ENCODE measurements at places on chromosomes 2 and 18.

- DNase-seq: no peak
Measured at GRCh38 chr18:72720116-72720515, 147.7 kb downstream of the NETO1 start.

GRCh38 chr2:20596193-20596972 is 54.5 kb downstream of the HS1BP3 start:
- no peak for DNase-seq

DNA sequence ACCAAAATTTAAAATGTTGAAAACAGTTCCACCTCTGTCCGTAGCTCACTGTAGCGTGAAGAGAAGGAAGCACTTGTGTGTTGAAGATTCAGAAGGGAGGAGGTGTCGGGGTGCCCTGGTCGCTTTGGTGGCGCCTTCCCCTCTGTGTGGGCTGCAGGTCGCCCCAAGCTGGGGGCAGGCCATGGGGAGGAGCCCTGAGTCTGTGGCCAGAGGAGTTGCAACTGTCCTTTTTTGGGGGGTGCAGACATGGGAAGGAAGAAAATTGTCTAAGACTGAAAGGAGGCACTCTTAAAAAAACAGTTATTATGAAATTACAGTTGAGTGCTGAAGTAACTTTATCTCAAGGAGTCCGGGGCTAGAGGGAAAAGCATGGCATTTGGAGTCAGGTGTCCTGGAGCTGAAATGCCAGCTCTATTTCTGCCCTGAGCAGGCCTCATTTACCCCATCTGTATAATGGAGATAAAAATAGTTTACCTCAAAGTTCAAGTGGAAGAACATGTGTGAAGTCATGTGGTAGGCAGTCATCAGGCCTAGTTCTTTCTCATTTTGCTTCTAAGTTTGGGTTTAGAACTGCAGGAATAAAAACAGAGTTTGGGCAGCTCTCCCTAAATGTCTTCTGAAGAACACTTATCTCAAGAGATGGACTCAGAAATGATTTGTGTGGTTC is 82.1 kb downstream of the RNF144A start:
- DNase-seq: no peak

GRCh38 chr2:45821558-45822271 is 170.2 kb downstream of the PRKCE start:
- no peak for DNase-seq

GRCh38 chr2:39558906-39559305 is 106.8 kb upstream of the TMEM178A start:
- DNase-seq: no peak

DNA sequence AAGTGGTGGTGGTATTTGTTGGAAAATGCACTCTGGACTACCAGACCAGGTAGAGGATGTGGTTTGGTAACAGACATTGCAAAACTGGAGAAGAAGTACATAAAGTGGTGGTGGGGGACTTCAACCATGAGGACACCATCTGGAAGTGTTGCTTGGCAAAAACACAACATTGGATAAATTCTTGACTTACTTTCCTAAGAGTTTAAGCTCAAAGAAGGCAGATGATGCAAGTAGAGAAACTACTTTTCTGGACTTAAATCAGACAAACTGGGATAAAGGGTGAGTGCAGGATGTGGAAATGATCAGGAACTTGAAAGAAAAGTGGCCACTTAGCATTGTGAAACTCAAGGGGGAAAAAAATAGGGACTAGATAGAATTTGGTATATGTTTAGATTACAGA is 487.4 kb downstream of the ZEB2 start:
- DNase-seq: no peak

GRCh38 chr2:191376981-191377629 is 131.9 kb downstream of the MYO1B start:
- DNase-seq: no peak

DNA sequence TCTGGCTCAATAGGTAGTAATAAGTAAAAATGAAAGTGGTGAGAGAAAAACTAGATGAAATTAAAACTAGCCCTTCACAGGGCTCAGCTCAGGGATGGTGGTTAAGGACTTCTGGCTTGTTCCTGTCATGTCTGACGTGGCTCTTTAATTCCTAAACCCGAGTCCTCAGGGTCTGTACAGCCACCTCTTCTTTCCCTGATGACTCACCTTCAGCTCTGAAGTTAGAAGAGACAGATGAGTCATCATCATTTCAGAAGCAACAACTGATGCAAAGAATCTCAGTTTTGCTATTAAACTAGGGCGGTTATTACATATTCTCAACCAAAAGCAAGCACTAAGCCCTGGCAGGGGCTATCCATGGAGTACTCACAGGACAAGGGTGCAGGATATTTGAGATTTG is 24.0 kb upstream of the ITGB6 start:
- peak; percentile 56 for DNase-seq

DNA sequence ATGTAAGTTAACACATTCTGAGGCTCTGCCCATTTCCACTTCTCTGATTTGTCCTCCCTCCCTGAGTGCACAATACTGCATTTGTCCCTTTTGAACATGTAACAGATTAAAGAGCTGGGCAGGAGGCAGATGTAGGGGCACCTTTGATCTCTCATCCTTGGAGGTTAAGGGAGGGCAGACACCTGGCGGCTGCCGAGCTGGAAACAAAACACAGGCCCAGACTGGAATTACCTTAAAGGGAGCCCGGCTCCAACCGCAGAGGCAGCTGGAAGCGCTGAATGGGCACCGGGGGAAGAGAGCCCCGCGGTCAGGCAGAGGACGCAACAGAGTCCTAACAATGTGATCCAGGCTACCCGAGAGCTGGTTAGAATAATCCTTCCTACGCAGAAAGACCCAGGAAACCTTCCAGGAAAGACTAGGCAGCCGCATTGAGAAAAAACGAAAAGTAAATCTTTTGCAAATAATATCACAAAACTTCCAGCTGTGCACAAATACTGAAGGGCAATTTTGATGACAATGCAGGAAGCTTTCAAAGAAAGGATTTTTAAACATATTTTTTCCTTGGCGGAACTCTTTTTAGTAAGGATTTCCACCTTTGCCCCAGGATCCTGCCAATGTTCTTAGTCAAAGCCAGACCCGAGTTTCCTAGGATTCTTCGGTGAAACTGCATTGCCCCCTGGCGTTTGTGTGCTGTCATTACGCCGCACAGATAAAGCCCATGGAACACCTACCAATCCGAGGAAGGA is 216.0 kb downstream of the TGIF1 start:
- peak; percentile 56 for DNase-seq

GRCh38 chr2:202704248-202704647 is 69.5 kb downstream of the FAM117B start:
- no peak for DNase-seq

- no peak for DNase-seq
Measured at GRCh38 chr2:238710787-238711186, 137.1 kb upstream of the TWIST2 start.

DNA sequence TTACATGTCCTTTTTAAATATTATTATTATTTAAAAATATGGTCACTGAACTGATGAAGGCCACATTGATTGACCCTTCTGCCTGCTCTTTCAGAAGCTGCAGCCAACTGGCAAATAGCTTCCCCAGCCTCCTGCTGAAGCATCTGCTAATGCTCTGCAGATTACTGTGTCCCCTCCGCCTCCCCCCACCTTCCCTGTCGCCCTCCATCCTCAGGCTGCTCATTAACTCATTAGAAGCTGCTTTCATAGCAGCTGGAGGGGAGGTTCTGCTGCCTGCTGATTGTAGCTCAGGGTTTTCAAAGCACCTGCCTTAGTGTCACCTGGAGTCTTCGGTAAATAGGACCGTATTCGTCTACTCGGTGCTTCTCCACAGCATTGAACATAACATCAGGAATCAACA is 24.8 kb upstream of the LMAN1 start:
- DNase-seq: no peak

GRCh38 chr2:88549616-88550292 is 77.5 kb downstream of the EIF2AK3 start:
- DNase-seq: no peak

DNA sequence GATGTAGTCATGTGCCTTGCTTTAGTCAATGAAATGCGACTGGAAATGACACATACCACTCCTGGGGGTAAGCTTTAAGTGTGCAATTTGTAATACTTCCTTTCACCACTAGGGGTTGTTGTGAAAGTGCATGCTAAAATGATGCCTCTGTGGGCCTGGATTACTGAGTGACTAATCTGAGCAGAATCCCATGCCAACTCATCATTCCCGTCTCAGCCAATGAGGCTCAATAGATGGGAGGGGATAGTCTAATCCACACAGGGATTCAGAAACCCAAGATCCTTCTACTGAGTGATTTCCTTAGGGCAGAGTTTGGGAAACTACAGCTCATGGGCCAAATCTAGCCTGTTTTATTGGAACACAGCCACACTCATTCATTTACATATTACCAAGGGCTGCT is 54.0 kb downstream of the HRH4 start:
- peak; percentile 50 for DNase-seq

DNA sequence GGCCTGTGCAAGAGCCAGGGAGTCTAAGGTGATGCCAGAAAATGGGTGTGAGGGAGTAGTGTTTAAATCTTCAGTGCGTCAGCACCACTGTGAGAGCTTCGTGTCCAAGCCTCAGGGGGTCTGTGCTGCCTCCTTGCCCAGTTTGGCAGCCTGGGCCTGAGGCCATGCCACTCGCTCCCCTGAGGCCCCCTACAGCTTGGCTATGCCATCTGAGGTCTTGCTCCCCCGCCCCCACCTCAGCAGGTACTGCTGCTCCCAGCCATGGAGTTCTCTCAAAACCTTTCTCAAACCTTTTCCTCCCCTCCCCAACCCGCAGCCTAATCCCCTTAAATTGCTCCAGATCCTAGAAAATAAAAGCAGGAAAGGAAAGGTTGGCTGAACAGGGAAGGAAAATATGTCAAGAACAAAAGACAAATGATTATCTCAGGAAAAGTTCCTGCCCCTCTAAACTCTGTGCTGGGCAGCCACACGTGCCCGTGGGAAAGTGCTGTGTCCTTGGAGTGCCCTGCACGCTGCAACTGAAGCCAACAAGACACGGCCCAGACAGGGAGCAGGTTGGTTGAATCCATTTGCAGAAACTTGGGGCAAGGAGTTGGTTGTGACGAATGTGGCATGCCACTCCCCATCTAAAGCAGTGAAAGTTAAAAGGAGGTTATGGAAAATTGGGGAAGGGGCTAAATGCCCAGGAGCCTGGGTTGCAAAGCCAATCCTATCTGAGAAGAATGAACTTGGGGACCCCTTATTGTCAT is 61.2 kb downstream of the ATOH8 start:
- DNase-seq: no peak

DNA sequence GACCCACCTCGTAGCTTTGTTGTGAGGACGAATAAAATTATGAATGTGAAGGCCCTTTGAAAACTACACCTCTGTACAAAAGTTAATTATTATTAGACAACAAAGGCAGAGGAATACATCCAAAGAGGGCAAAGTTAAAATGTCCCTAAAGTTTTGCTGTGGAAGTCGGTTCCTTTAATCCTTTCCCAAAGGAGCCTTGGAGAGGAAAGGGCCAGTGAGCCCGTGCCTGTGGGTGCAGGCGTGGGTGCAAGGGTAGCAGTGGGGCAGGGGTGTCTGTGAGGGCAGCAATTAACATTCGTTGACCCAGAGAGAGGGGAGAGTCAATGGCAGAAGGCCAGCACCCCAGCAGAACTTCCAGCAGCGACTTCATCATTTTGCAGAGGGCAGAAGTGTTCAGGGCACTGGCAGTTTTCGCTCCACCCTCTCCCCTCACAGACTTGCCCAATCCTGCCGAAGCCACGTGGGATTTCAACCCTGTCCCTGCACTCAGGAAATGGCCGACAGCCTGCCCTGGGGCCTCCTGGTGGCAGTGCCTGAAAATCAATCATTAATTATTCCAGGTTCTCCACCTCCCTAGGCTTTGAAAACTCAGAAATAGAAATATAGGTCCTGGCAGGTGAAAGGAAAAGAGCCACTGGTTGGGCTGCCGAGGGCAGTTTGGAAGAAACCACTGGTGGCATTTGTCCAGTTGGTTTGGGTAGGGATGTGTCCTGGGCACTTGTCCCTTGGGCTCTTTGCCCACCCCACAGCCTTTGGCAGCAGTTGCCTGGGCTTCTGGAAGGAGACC is 4.2 kb upstream of the PAX8 start:
- no peak for DNase-seq

DNA sequence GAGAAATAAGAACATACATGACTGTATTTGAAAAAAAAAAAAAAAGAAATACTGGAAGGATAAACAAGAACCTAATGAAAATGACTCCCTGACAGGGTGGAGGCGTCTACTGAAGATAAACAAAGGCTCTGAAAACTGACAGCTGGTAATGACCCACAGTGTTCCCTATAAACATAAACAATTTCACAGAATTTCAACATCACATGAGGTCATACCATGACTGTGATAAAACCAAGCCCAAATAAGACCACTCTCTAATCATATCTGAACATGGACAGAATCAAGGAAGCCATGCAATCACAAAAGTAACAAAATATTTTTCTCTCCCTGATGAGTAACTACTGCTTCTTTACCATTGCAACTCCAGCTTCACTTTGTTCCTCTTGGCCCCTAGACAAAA is 159.3 kb downstream of the FAM124B start:
- DNase-seq: no peak

- no peak for DNase-seq
Measured at GRCh38 chr2:239913636-239914417, 111.3 kb downstream of the NDUFA10 start.

DNA sequence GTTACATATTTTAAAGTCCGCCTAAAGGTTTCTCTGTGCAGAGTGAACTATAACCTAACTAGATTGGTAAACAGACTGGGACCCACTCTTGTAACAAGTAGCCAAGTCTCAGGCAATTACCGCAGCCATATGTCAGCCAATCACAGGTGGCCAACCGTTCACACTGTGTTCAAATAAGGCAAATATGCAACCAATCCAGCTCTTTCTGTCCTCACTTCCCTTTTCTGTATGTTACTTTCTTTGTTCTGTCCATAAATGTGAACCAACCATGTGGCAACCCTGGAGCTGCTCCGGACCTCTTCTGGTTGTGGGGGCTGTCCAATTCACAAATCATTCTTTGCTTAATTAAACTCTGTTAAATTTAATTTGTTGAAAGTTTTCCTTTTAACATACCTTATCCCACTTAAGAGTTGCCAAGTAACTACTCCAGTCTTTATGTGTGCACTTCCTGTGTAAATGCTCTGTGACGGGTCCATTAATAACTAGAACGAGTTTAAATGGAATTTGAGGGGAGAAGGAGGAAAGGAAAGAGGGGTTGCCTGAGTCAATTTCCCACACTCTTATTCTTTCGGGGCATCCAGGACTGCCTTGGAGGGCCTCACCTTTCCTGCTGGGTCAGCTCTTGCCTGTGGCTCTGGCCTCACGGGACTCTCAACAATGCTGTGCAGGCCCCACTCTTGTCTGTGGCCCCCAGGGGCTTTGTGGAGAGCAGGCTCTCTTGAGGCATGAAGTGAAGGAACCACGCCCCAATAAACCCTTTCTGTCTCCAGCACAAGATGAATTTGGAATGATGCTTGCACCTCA is 6.6 kb upstream of the RPL37A start:
- DNase-seq: no peak
